Substantia nigra (tissue), 51 donors: ENCODE measurements at places on chromosomes 4 and X.

DNA sequence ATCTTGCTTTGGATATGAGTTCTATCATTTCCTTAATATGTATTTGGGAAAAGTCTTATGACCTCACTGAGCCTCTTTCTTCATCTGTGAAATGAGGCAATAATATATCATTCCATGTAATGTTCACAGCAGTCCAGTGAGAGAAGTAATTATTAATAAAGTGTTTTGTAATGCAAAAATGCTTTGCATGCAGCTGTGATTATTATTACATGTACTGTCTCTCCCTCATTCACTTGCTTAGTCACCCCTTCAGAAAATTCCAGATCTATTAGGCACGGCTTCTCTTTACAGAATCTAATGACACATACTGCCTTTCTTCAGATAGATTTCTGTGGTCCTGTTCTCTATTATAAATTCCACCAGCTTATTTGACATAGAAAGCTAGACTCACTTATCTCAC lies 53.5 kb upstream of the FGF13 start:
- DNase-seq = no peak

DNA sequence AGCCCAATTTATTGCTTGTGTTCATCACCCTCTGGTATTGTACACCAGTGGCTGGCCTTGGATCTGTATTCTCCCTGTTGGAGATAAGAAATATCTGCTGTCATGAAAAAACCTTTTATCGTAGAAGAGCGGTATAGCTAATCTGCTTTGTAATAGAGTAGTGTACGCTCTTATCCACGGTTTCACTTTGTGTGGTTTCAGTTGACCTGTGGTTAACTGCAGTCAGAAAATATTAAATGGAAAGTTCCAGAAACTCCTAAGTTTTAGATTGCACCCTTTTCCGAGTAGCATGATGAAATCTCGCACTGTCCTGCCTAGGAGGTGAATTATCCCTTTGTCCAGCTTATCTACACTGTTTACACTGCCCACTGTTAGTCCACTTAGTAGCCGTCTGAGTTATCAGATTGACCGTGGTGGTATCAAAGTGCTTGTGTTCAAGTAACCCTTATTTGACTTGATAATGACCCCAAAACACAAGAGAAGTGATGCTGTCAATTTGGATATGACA lies 42.4 kb downstream of the KDM6A start:
- DNase-seq = no peak

- DNase-seq = no peak
These were observed 110.2 kb upstream of the MYOZ2 start for GRCh38 chr4:119025420-119025819.

GRCh38 chr4:155929833-155930232 lies 23.8 kb downstream of the CTSO start:
- DNase-seq = no peak

DNA sequence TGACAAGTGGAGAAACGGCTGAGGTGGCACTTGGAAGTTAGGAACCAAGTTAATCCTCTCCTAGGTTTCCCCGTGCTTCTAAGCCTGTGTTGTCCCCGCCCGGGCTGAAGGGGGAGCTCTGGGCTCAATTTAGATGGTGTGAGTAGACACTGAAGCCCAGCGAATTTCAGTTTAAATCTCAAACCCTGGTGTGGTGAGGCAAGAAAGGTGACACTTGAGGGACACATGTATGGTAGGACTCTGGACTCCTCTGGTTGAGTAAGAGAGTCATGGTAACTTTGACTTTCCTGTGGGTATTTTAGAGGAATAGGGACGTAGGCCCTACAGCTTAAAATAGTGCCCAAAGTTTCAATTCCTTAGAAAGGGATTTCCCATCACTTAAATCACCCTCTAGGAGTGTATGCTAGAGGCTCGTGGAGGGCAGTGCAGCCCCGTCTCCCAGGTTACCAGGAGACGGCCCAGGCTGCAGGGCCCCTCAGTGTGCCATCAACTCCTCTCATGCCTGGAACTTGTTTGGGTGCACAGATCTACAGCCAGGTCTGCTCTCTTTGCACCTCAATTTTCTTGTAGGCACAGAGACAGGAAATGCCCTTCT lies 24.0 kb downstream of the HAND2 start:
- no peak for DNase-seq

GRCh38 chr4:4533461-4534169 lies 8.2 kb downstream of the STX18 start:
- DNase-seq = no peak

- no peak for DNase-seq
These were observed 103.4 kb downstream of the MTNR1A start for GRCh38 chr4:186451982-186452381.

DNA sequence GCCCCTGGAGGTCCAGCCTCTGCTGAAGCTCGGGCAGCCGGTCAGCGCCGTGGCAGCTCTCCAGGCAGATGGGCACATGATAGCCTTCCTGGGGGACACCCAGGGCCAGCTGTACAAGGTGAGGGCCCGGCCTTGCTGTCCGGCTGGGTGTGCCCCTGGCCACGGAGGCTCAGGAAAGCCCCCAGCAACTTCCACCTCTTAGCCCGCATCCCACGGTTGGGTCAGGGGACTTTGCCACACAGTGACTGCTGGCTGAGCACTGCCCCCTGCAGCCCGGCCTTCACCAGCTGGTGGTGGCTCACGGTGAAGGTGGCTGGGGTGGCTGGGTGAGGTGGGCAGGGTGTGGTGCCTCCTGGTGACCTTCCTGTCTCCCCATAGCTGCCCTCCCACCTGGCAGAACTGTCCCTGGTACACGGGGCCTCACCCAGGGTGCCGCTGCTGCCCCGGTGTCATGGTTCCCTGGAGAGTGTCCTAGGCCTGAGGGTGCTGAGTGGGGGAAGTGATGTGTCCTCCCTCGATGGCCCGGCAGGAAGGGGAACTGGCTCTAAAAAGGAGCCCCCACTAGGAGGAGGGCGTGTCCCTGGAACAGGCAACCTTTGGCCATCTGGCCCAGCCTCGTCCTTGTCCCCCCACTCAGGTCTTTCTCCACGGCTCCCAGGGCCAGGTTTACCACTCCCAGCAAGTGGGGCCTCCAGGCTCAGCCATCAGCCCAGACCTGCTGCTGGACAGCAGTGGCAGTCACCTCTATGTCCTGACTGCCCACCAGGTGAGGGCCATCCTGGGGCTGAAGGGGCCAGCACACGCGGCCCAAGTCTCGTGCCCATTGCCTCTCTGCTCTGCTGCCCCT lies 4.5 kb downstream of the PLXNB3 start:
- no peak for DNase-seq

GRCh38 chr4:175385797-175386196 lies 426.3 kb downstream of the GPM6A start:
- DNase-seq = no peak

GRCh38 chr4:100882661-100883060 lies 364.8 kb upstream of the EMCN start:
- no peak for DNase-seq

GRCh38 chr4:105305019-105305836 lies 158.6 kb downstream of the TET2 start:
- no peak for DNase-seq

- DNase-seq = no peak
These were observed 135.4 kb upstream of the NKX1-1 start for GRCh38 chr4:1541449-1542225.

DNA sequence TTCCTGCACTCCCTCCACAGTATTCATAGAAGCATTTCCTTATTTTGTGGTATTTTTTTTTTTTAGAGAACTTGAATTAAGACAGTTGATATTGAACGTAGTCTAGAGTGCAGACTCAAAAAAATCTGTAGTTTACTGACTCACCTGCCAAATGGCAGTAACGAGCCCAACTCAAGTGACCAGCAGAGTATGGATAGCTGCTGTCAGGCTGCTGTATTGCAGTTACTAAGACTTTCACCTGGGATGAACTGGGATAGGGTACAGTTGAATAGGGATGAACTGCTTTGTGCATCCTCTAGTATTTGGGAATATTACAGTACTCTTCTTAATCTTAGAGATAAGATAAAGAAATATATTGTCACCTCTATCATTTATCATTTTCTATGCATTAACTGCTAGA lies 7.0 kb upstream of the SLC7A11 start:
- DNase-seq = no peak

- DNase-seq = no peak
These were observed 278.3 kb downstream of the TECRL start for GRCh38 chr4:64130907-64131306.

DNA sequence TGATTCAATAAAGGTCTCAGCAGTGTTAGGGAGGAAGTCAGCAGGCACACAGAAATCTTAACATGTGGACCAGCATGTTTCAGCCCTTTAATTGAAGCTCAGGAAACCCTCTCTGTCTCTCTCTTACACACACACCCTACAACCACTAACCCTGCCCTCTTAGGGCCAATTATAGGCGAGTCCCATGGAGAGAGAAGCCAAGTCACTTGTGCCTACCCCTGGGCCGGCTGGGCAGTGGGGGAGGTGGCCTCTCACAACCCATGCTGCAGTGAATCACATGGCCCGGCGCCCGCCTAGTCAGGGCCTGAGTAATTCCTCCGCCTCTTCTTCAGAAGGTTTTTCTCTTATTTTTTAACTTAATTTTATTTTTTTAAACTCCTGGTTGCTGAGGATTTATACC lies 3.7 kb downstream of the FGD1 start:
- DNase-seq = no peak

GRCh38 chr4:155007660-155008176 lies 200.7 kb upstream of the NPY2R start:
- DNase-seq = no peak

- no peak for DNase-seq
These were observed 79.9 kb upstream of the MAP3K15 start for GRCh38 chrX:19595043-19595677.

GRCh38 chr4:181956512-181956911 lies 286.7 kb upstream of the TENM3 start:
- no peak for DNase-seq

DNA sequence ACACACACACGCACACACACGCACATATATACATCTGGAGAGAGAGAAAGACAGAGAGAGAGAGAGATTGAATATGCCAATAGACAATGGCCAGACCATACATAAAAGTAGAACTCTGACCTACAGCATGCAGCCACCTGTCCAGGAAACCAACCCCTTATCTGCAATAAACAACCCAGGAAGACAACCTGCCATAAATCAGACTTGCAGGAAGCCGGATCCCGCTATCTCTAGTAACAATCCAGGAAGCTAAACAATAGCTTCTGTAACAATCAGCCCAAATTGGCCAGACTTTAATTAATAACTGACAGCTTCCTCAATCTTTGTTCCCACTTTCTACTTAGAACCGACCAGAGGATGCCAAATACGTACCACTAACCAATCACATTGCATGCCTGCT lies 173.2 kb downstream of the LDB2 start:
- no peak for DNase-seq

DNA sequence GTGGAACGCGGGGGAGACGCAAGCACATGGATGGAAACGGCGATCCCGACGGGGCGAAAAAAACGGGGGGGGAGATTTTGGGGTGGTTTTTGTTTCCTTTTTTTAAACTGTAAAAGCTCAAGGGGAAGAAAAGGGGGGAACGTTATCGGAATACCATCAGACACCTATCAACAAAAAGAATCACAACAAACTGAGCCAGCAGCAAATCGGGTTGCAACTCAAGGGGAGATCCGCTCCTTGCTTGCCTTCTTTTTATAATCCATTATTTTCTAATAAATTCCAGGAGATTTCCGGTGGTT lies 616 bp downstream of the MAML3 start:
- no peak for DNase-seq

DNA sequence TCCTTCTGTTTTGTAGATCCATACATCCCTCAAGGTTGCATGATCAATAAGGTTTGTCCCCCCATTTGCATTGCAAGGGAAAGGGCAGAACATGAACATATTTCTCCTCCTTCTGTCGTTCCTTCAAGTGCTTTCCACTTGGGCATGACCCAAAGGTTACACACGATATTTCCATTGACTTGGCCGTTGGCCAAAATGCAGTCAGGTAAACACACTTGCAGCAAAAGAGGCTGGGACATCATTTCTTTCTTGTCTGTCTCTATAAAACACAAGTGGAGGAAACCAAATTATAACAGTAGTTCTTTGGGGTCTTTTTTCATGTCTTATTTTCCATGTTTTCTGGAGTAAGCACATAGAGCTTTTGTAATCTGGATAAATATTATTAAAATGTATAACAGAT lies 156.1 kb downstream of the FRAS1 start:
- no peak for DNase-seq

- no peak for DNase-seq
These were observed 2.3 kb downstream of the SH3TC1 start for GRCh38 chr4:8201321-8201781.
